ENCODE measurements at places on chromosomes 2 and 18.

- DNase-seq, result no peak
These were observed 104.7 kb downstream of the KLHL29 start for GRCh38 chr2:23489471-23490322.

DNA sequence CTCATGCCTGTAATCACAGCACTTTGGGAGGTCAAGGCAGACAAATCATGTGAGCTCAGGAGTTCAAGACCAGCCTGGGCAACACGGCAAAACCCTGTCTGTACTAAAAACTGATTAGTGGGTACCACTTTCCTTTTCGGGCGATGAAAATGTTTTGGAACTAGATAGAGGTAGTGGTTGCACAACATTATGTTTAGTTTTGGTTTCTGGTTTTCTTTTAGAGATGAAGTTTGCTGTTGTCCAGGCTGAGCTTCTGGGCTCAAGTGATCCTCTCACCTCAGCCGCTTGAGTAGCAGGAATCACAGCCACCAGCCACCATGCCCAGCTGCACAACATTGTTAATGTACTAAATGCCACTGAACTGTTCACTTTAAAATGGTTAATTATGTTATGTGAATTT, 27.6 kb downstream of the AAK1 start:
- no peak for DNase-seq

DNA sequence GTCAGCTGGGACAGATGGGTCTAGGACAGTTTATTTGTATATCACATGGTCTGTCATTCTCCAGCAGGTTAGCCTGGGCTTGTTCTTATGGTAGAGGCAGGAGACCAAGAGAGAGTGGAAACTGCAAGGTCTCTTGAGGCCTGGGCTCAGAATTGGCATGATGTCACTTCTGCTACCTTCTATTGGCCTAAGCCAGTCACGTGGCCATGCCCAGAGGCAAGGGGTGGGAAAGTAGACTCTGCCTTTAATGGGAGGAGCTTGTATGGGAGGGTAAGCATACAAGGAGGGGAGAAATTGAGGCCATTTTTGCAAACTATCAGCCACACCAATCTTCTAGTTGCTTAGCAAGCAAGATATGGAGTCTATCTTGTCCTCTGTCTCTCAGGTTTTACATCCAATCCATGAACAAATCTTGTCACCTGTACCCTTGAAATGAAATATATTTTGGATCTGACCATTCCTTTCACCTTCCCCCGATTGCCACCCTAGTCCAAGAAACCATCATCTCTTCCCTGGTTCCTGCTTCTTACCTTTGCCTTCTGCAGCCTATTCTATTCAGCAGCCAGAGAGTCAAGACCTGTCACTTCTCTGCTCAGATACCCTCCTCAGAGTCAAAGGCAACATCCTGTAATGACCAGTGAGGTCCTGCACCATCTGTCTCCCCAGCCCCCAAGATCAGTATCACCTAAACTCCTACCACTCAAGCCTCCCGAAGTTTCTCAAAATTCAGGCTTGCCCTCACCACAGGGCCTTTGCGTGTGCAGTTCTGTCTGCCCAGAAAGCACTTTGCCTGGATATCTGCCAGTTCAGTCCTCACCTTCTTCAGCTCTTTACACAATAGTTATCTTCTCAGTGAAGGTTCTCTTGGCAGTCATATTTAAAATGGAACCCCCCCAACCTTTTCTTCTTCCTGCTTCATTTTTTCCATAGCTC, 240.0 kb downstream of the LOXHD1 start:
- no peak for DNase-seq

- DNase-seq, result no peak
These were observed 3.7 kb upstream of the ACKR3 start for GRCh38 chr2:236565879-236566402.

DNA sequence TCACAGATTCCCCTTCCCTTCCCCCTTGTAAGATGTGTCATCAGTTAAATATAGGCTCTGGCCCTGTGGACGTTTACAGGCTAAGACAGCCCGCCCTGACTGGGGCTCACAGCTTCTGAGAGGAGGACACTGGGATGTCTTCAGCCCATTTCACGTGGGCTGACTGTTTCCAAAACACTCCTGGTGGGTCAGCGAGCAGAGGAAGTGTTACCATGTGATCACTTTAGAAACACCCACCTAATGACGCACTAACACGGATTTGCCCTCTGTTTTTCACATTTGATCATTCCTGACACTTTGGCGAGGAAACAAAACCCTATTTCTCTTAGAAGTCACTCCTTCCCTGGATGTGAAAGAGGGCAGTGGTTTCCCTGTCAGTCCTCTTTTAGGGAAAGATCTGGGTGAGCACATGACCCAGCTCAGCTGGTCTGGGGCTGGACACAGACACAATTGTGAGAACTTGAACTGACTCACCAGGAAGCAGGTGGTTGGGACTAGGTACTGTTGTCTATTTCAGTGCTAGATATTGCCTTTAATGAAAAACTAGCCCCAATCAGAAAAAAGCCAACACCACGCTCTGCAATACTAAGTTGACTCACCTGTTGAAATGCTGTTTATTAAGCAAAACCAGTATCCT, 38.8 kb downstream of the BMP10 start:
- DNase-seq, result peak; percentile 73

DNA sequence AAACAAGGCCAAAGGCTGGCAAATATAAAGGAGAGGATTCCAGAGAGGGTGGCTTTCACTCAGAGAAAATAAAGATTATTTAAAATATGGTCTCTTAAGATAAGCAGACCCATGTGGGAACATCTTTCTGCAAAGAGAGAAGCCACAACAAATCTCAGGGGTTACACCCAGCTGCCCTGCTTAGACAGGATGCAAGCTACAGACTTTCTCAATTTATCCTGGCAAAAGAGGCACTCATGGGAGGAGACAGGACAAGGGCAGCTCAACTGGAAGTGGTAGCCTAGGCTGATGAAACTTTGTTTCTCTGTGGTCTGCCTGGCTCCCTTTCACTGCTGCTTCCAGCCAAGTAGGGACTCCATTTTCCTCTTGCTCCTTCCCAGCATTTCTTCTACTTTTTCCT, 25.9 kb upstream of the SULT1C4 start:
- no peak for DNase-seq

- no peak for DNase-seq
These were observed 35.4 kb upstream of the HNMT start for GRCh38 chr2:137928547-137929518.

DNA sequence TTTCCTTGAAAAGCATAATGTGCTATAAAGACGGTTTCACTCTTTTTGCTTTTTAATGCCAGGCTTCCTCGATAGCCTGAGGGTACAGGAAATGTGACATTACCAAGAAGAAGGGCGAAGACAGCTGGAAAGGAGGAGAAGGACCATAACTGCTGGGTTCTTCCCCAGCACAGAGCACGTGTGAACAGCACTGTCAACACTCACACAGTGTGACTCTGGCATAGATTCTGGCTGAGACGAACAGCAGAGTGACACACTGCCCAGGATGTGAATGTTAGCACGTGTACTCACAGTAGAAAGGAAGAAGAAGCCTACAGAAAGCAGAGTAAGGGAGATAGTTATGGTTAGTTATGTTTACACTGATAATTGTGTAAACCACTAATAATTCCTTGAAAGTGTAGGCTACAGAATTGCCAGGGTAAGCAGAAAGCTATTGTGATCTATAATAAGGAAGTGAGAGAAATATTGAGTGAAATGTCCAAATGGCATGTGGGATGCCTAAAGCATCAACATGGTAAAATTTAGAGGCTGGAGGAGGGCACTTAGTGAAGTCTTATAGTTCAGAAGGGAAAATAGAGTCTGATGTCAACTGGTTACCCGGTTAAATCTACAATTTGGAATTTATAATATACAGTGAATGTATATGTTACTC, 198.2 kb downstream of the DLGAP1 start:
- no peak for DNase-seq

GRCh38 chr2:150051004-150051403, 436.5 kb downstream of the RND3 start:
- no peak for DNase-seq

DNA sequence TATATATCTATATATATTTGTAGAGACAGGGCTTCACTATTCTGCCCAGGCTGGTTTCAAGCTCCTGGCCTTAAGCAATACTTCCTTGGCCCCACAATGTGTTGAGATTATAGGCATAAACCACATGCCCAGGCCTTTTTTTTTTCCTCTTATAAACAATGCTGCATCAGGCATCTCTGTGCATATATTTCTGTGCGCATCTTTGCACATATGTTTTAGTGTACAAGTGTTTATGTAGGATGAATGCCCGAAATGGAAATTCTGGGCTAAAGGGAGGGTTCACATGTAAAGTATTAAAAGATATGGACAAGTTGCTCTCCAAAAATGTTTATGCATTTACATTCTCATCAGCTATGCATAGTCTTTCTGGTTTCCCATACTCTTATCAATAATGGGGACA, 183.2 kb upstream of the SPRED2 start:
- DNase-seq, result no peak

- DNase-seq, result no peak
These were observed 22.0 kb downstream of the DOCK10 start for GRCh38 chr2:225020168-225020849.

GRCh38 chr2:152814475-152815030, 96.1 kb downstream of the ARL6IP6 start:
- no peak for DNase-seq

DNA sequence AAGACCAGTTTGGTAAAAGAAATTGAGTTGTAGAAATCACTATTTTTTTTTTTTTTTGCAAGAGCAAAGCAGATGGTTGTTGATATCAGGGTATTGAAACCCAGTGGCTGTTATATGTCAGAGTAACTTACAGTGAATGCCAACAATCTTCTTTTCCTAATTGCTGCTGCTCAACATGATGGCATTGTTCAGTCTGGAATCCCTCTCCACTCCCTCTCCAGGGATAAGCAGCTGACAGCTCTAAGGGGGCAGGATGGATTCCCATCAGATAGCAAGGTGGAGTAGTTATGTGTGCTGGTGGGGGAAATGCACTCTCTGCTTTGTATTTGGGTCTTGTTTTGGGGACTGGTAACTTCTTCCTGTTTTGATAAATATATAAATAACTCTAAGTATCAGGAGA, 200.0 kb downstream of the PIK3C3 start:
- DNase-seq, result no peak

- DNase-seq, result no peak
These were observed 244.4 kb downstream of the ATAD2B start for GRCh38 chr2:23682481-23682880.

DNA sequence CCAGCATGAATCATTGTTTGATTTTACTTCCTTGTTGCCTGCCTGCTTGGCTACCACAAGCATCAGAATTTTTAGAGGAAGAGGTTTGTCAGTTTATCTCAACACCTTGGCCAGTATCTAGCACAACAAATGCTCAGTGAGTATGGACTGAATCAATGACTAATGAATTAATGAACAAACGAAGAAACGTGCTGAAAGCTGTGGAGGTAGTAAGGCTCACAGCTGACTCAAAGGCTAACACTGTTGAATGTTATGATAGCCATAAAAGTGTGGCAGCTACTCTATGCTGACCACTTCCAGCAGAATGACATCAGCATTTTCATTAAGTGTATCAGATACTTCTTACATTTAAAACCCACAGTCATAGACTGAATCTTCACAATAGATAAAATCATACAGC, 543.4 kb downstream of the IRS1 start:
- DNase-seq, result no peak

GRCh38 chr2:106530866-106531265, 43.7 kb downstream of the CD8B2 start:
- DNase-seq, result no peak
